ENCODE measurements at places on chromosomes 1 and 21. TPM values are rescaled to one million over a fixed set of nuclear protein-coding genes. Genes with fewer than 3 reads are reported as not detected.

CFAP74 gene
- under 0.01 TPM for total RNA-seq

RGS13 gene
- not detected for total RNA-seq

PTPN14 gene
- total RNA-seq, result 84.6 TPM

IGFN1 gene
- total RNA-seq, result under 0.01 TPM

TRABD2B gene
- 0.33 TPM for total RNA-seq

RIMS3 gene
- total RNA-seq, result 3.7 TPM

RYR2 gene
- total RNA-seq, result 0.25 TPM

LYPD8 gene
- total RNA-seq, result not detected

OR6N1 gene
- total RNA-seq, result not detected

EFHD2 gene
- 54.0 TPM for total RNA-seq

COL16A1 gene
- 68.8 TPM for total RNA-seq

AKNAD1 gene
- not detected for total RNA-seq

TSACC gene
- total RNA-seq, result 0.76 TPM

HSD3B1 gene
- not detected for total RNA-seq

ASCL5 gene
- 0.49 TPM for total RNA-seq

TIE1 gene
- total RNA-seq, result 0.98 TPM

FAM163A gene
- total RNA-seq, result not detected

THEMIS2 gene
- 27.8 TPM for total RNA-seq

SLFNL1 gene
- total RNA-seq, result 0.13 TPM

Data from mesangial cell (primary cell).